Fibroblast of skin of left quadriceps (primary cell): ENCODE measurements at places on chromosomes 7 and 10.

- DNase-seq = no peak
Measured at GRCh38 chr7:117133125-117133524, 179.8 kb downstream of the ST7 start.

- DNase-seq = no peak
Measured at GRCh38 chr7:33950047-33950714, 44.8 kb downstream of the BMPER start.

GRCh38 chr7:99579956-99580777 is 17.9 kb upstream of the TMEM225B start:
- DNase-seq = no peak

GRCh38 chr7:27200761-27201579 is 1.1 kb upstream of the HOXA13 start:
- DNase-seq = no peak

- DNase-seq = no peak
Measured at GRCh38 chr7:121480566-121481335, 84.6 kb upstream of the FAM3C start.

DNA sequence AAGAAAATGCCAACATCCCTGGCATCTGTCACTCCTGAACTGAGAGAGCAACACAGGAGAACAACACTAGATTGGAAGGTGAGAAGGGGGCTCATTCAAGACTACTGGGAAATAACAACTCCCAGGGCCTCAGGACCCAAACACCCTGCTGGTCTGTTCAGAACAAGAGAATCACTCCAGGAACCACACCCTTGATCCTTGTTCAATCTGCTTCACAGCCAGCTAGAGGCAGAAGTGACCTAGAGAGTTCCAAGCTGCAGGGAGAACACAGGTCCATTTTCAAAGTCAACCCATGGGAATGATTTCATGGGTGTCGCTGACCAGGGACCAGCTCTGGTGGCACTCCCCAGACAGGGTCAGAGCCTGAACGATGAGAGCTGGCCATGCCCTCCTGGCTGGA is 42.3 kb downstream of the LRRC20 start:
- no peak for DNase-seq

DNA sequence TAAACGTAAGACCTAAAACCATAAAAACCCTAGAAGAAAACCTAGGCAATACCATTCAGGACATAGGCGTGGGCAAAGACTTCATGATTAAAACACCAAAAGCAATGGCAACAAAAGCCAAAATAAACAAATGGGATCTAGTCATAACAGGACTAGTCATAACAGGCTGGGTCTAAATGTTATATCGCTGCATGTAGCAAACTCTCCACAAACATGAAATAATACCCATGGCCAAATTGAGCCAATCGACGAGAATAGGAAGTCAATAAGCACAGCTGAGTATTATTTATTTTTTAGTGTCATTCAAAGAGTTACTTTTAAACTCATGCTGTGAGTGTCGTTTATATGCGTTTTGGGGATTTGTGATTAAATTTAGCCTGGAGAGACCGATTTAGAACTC is 225.1 kb downstream of the TFEC start:
- DNase-seq = no peak

GRCh38 chr7:139118234-139118804 is 8.8 kb upstream of the ZC3HAV1 start:
- DNase-seq = no peak

- no peak for DNase-seq
Measured at GRCh38 chr7:98252425-98253054, 508 bp upstream of the TECPR1 start.

GRCh38 chr7:150356265-150356897 is 12.2 kb upstream of the REPIN1 start:
- DNase-seq = no peak

DNA sequence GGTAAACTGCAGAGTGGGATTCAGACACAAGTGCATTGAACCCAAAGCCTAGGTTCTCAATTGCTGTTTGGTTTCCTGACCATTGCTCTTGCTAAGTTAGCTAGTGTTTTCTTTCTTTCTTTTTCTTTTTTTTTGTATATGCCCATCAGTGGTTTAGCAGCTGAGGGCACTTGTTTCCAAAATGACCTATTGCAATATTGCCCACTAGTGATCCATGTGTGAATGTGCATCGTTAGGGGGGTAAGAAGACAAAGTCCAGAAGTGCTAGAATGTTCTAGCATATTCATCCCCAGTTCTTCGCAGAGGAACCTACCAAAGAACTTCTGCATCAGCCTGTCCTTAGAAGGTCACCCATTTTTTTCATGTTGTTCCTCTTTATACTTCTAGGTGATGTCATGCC is 252.8 kb upstream of the GPR26 start:
- no peak for DNase-seq

- no peak for DNase-seq
Measured at GRCh38 chr7:130140551-130141160, 64.5 kb downstream of the TMEM209 start.

DNA sequence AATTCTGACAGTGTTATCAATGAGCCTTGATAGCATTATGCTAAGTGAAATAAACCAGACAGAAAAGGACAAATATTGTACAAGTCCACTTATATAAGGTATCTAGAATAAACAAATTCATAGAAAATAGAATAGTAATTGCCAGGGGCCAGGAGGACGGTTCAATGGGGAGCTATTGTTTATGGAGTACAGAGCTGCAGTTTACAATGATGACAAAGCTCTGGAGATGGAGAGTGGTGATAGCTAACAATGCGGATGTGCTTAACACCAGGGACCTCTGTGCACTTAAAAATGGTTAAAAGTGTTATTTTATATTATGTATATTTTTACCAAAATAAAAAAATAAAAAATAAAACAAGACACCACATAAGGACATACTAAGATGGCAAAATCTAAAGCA is 46.1 kb upstream of the ZNF33B start:
- DNase-seq = no peak

GRCh38 chr7:22895140-22895827 is 72.6 kb upstream of the TOMM7 start:
- no peak for DNase-seq

GRCh38 chr7:137434530-137434929 is 91.0 kb upstream of the PTN start:
- DNase-seq = no peak

- DNase-seq = no peak
Measured at GRCh38 chr7:114295522-114295921, 119.1 kb upstream of the FOXP2 start.

DNA sequence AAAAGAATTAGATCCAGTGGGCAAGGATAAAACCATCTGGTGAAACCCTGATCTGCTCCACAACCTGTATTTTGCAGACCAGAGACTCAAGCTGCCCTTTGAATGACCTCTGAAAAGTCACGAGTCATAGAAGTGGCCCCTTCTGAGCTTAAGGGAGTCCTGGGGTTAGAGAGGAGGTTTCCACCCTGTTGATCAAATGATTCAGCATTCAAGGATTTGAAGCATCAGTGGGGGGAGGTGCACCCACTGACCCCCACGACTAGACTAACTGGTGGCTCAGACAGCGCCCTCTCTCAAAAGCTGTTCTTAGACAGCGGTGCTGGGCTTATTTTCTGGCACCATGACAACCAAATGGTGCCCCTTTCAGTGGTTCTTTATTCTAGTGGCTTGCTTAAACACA is 44.3 kb downstream of the PLCE1 start:
- DNase-seq = no peak

DNA sequence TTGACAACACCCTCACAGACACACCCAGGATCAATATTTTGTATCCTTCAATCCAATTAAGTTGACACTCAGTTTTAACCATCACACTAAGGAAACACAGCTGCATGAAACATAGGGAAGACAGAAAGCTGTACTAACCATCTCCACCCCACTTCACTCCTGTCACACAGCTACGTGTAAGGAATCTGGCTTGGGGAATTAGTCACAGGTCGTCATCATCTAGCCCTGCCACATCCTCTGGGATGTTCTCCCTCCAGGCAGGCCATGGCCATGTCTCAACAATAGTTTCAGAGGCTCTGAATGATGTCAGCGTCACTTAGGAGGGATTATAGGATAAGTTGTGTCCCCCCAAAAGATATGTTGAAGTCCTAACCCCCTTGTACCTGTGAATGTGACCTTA is 10.8 kb upstream of the SEMA3C start:
- no peak for DNase-seq

DNA sequence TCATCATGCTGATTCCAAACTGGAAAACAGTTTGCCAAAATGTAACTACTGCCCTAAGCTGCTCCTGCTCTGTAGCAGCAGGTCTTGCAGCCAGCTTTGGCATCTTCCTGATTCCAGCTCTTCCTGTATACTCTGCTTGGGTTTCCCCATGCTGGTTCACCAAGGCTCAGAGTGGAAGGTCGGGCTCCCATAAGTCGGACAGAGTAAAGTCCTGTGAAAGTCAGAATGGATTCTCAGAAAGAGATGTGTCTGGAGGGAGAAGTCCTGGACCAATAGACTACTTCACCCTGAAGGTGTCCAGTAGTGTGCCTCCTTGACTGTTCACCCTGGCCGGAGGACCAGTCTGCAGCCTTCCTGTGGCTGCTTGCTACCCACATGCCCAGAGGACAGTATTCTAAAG is 93.8 kb downstream of the STRA8 start:
- no peak for DNase-seq

DNA sequence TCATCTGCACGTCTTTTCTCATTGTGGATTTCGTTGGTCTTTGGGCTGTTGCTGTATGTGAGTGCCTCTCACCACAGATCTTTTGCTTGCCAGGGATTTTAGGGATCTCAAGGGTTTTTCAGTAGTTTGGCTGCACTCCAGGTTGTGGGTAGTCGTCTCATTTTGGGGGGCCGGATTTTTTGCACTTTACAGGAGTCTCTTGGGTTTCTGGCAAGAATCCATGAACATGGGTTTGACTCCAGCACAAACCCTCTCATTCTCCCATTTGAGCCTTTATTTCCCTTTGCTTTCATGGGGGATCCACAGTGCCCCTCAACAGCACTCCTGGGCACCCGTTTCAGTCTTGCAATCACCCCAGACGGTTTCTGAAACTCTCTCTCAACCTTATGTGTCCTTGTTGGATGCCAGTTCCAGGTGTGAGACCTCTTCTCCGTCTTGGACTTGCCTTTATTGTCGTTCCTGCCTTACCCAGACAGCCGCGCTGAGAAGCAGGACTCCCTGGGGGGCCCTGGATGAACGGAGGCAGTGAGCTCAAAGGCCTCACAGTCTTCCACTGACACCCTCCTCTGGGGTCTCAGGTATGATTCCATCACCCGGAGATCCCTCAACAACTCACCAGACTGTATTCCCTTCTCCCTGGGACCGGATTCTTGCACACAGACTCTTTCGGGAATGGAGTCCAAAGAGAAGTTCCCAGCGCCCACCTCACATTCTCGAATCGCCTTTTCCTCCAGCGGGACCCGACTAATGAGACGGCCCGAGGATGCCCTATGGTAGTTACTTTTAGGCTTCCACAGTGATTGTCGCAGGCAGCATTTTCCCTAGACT is 18.8 kb upstream of the ZNF273 start:
- DNase-seq = no peak

DNA sequence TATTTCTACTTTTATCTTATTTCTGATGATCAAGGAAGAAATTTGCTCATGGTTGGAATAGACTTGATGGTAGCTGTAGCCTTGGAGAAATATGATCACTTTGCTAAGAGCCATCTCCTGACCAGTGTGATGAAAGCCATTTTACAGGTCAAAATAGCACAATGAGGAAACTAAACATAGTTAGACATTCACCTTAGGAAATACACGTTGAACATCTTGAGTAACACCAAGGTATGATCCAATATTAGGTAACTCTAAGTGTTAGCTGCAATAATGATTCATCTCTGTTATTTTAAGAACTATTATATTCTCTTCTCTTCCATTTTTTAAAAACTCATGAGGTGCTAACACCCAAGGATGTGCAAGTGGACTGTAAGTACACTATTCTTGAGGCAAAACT is 328.0 kb downstream of the PLXDC2 start:
- no peak for DNase-seq

DNA sequence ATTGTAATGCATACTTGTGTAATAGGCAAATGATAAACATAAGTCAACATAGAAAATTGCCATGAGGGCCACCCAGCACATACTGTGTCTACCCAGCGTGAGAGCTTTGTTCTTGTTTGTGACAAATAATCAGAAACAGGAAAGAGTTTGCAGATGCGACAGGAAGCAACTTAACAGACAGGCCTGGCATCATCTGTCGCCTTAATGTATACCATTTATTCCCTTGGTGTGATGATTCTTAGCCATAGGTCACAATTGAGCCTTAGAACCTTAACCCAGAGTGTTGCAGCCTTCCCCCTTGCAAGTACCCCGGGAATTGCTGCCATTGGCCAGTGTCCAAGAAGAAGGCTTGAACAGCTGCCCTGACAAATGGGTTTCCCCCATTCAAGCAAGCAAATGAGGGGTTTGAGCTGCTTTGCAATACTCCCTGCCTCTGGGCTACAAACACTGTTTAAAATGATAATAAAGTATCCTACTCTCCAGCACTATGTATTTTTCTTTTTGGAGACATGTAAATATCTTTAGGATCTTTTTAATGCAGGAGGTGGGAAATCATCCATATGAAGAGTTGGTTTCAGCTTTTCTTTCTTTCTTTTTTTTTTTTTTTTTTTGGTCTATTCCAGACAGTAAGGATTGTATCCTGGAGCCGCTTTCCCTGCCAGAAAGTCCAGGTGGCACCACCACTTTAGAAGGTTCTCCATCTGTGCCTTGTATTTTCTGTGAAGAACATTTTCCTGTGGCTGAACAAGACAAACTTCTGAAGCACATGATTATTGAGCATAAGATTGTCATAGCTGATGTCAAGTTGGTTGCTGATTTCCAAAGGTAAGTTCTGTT is 80.0 kb downstream of the ZNF277 start:
- DNase-seq = no peak

GRCh38 chr10:2196272-2196671 is 458.9 kb upstream of the ADARB2 start:
- no peak for DNase-seq

DNA sequence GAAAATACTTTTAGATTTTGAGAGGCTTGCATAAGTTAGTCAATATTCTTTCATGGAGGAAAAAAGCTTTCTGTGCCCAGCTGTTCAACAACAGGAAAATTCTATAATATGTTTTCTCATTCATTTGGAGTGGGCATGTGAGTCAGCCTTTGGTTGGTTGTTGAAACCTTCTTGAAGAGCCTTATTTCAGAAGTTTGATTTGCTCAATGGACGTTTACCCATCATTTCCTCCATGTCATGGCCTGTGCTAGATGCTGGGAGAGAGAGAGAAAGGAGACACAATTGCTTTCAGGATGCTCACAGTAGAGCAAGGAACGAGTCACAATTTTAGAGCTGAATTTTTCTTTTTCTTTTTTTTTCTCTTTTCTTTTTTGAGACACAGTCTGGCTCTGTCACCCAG is 181.7 kb downstream of the PRKCQ start:
- no peak for DNase-seq

- DNase-seq = no peak
Measured at GRCh38 chr7:37508118-37508517, 59.5 kb upstream of the ELMO1 start.

DNA sequence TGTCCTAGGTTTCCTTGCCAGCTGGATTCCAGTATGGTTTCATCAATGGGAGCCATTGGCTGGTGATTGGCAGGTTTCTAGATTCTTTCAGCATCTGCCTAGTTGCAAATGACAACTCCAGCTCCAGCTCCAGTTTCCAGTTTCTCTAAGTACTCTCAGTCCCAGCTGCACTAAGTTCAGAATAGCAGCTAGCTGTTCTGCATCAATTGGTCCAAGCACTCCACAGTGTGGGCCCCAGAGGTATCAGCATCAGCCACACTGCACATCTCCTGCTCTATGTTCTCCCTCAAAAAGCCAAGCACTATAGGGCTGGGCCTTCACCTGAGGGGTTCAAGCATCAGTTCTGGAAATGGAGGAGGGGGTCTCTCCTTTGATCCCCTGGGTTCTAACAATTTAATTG is 143.4 kb downstream of the VPS50 start:
- no peak for DNase-seq

- no peak for DNase-seq
Measured at GRCh38 chr7:159078911-159079270, 65.8 kb downstream of the VIPR2 start.
